ENCODE measurements at places on chromosomes 2 and 18.

DNA sequence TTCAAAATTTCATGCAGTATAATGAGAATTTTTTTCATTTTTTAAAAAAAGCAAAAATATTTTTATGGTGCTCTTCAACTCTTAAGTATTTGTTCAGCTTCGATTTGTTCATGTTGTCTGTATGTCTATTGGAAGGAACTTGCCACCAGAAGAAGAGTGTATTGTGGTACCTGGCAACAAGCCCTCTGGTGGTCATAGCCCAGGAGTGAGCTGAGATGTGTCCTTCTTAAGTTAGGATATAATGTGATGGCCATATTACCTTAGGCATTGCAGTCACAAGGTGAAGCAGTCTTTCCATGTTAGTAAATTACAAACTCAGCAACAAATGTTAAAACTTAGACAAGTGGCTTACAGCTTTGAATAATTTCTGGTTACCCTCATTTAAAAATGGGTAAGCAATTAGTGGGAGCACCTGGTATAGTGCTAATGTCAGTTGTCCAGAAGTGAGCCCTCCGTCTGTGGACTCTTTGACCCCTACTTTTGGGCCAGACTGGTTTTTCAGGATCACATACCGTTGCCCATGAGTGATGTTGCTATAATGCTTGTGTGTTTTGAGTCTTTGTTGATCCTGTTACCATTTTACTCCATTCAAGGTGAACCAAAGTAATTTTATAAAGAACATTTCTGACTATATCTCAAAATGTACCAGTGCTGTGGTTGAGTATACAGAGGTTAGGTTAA lies 57.4 kb downstream of the MYO1B start:
- no peak for DNase-seq

DNA sequence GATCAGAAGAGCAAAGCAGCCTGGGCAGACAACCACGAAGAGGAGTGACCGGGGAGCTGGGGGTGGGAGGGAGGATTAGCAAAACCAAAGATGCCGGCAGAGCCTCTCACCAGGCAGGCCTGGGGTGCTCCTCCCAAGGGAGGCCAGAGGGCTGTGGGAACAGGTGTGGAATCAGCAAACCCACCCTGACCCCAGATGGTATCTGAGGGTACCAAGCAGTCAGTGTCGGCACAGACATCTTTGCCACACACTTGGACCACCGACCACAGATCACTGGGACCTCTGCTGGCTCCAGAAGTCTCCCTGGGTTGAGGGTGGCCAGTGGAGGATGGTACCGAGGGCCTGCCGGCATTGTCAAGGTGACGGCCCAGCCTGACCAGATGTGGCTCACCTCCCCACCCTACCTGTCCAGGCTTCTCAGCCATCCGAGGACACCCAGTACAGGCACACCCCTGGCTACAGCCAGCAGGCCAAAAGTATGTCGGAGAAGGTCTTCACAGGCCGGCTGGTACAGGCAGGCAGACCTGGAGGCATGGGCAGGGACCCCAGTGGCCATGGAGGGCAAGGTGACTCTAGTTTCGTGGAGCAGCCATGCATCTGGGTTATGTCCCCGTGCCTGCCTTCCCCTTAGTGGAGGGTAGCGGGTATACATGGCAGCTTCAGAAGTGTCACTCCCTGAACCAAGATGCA lies 82.1 kb downstream of the UXS1 start:
- no peak for DNase-seq

- DNase-seq, result no peak
Measured at GRCh38 chr2:20212871-20213503, 11.9 kb downstream of the SDC1 start.

GRCh38 chr2:221360742-221361141 lies 211.4 kb downstream of the EPHA4 start:
- DNase-seq, result no peak

GRCh38 chr2:85705680-85706039 lies 11.5 kb downstream of the GNLY start:
- DNase-seq, result no peak

- DNase-seq, result no peak
Measured at GRCh38 chr18:79460481-79461300, 65.0 kb downstream of the NFATC1 start.

Measured in T-helper 22 cell (primary cell).